ENCODE measurements at places on chromosomes 2 and 18.

DNA sequence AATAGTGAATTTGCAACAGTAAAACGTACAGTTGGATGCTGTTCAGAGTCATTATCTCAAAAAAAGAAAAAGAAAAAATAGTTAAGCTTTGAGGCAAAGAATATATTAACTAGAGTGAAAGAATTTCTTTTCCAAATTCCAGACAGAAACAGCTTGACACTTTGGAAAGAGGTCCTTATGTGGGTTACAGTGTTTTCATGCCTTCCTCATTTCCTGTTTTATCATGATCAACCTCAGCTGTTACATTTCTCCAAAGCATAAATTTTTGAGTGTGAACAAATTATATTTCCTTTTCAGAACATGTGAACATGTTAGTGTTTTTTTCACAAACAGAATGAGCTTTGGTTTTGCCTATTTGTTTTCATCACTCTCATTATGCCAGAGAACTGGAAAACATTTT lies 13.6 kb downstream of the FRZB start:
- DNase-seq = no peak

DNA sequence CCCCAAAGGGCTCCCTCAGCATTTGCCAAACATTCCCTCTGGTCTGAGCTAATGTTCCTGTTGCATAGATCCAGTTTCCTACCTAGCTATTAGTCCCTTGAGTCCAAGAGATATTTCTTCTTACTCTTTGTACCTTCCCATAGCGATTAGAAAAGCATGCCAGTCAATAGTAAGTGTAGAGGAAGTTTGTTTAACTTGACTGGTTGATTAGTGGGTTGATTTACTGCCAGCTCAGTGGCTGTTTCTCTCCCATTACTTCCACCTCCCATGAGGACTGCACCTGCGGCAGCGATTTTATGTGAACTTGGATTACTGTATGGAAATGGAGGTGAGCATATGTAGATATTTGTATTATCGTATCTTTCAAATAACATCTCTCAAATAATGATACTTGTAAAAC lies 1748.4 kb upstream of the CELF4 start:
- no peak for DNase-seq

- no peak for DNase-seq
Measured at GRCh38 chr2:239351687-239352086, 49.1 kb downstream of the HDAC4 start.

DNA sequence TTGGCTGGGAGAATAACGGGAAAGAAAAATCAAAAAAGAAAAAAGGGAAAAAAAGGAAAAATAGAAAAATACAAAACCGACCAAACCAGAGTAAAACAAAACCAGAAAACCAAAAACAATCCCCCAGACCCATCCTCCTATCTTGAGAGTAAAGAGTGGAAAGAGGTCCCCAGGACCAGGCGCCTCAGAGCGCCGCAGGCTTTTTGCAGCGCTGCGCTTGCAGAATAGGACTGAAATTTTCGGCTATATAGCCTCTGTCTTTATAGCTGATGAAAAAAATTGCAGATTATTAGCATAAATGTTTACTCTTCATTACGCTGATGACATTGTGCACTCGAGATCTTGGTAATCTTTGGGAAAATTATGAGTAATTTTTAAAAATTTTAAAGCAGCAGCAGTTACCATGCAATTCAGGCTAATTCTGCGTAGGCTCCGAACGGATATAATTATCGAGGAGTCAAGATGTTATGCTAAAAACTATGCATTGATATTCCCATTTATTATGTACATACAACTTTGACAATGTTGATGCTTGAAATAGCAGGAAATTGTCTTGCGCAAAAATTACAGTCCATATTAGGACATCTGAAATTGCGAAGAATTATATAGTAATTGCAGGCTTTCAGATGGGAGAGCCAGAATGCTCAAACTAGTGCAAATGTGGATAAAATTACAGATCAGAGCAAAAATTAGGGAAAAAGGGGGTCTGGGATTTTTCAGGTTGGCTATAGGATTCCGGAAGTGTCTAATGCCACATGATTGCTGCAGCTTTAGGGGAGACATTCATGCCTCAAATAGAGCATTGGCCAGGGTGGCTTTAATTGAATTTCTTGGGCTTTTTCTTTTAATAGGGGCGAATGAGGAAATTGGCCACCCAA lies 8.3 kb downstream of the DLX1 start:
- DNase-seq = no peak

GRCh38 chr2:46913471-46914381 lies 1.9 kb downstream of the MCFD2 start:
- no peak for DNase-seq

DNA sequence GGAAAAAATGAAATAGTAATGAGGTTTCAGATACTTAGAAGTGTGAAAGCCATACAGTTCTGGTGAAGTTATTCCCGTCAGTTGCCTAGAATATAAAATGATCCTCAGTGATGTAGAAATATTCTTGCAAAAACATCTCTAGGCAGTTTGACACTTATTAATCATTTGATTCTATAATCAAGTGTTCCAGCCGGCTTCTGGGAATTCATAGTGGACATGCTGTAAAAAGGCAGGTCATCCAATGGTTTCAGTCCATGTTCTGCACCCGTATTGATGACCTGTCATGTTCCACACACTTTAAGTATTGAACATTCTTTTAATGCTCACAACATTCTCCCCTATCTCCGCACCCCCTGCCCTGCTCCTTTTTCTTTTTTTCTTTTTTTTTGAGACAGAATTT lies 19.8 kb downstream of the ARPC2 start:
- DNase-seq = no peak

- no peak for DNase-seq
Measured at GRCh38 chr18:23587220-23587642, 925 bp upstream of the NPC1 start.

GRCh38 chr18:12102136-12102842 lies 8.6 kb downstream of the ANKRD62 start:
- DNase-seq = no peak

DNA sequence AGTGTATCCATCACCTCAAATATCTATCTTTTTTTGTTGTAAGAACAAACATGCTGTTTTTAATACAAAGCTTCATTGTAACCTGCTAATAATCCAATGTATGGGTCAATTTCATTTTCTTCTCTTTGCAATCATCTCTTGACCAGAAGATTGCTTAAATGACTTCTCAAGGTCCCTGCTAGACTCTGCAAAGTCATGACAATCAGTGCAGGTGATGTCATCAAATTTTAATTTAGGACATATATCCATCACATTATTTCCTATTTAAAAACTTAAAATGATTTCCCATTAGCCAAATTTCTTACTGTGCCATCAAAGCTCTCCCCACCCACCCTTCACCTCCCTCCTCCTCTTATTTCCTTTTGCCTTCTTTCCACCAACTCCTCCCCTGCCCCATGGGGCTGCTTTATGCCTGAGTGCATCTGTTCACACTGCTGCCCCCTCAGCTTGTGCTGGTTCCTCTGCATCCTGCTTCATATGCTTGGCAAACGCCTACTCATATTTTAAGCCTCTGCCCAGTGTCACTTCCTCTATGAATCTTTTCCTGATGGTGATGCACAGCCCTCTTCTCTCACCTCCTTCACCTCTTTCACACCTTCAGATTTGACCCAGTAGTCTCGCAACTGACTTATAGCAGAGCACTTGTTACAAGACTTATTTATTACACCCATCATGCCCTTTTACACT lies 20.3 kb downstream of the PLEK start:
- DNase-seq = peak; percentile 66

DNA sequence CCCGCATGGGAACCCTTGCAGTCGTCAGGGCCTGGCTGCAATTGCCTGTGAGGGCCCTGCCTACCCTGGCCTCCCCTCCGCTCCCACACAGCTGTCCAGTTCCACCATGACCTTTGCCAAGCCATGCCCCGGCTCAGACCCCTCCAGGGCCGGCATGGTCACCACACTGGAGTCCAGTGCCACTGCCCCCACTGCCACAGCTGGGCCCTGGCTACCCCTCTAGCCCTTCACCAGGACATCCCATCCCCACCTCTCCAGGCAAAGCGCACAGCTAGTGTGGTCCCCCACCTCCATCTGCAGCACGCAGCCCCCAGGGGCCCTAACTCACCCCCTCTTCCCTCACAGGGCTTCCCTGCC lies 70.3 kb upstream of the SMAD7 start:
- no peak for DNase-seq

GRCh38 chr2:199922856-199923255 lies 11.8 kb downstream of the C2orf69 start:
- no peak for DNase-seq

GRCh38 chr2:20449501-20450200 lies 2.8 kb downstream of the RHOB start:
- no peak for DNase-seq

DNA sequence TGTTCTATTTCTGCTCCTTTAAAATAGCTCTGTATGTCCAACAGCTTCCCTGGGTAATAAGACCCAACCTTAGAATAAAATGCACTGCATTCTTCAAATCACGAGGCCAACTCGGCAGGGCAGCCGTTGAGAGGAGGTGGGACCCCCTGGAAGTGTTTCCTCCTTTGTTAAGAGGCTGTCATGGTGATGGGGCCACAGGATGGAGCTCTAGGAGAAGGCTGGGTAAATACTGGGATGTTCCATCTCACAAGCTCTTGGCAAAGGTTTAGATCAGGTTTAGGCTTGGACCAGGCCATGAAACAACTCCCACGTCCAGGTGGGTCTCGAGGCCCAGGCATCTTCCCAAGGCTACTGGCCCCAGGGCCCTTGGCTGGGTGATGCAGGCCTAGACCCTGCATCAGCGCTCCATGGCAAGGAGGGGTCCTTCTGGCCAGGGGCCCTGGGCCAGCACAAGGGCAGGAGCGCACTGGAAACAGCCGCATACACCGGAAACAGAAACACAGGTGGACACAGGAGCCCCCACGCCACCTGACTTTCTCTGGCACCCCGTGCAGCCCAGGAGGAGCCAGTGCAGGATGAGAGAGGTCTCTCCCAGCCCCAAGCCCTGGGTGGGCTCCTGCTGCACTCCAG lies 38.8 kb upstream of the OTOS start:
- no peak for DNase-seq

DNA sequence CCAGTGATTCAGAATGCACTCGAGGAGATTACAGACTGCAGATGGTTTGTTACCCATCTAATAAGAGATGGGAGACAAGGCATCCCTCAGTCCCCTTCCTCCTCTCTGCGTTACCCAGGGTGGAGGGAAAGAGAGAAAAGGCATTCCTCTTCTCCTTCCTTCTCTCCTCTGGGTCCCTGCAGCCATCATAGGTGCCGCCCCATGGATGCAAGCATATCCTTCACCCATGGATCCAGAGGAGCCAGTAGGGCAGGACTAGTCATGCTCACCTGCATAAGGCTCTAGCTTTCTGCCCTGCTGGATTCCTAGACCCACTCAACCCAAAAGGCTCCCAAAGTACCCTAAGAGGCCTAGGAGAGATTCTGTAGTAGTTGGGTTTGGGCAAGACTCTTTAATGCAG lies 20.4 kb downstream of the CMPK2 start:
- DNase-seq = no peak

DNA sequence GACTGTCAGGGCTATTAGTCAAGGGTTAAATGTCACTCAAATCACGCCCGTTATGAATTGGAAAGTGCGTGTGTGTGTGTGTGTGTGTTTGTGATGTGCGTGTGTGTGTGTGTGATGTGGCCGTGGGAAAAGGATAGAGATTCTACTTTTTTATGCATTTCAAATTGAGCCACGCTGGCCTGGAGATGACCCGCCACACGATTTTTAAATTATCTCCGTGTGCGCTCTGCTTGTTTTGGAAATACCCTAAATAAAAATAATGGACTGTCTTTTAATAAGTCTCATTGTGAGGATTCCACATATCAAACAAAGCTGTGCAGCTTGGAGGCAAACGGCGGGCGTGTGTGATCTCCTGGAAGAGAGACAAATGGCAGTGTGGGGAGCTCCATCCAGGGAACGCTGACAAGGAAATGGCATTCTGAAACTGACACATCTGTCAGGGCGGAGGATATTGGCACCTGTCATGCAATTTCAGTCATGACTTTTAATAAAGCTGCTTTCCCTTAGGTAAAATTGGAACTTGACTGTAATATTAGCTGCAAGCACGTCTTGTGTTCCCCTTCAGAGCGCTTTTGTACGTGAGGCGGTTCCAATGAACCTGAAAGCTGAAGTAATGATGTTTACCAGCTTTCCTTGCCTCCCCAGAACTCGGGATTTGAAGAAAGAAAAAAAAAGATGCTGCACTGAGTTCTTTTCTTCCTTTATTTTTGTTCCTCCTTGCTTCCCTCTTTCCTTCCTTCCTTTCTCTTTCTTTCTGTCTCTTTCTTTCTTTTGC lies 381.8 kb upstream of the SMIM21 start:
- no peak for DNase-seq

DNA sequence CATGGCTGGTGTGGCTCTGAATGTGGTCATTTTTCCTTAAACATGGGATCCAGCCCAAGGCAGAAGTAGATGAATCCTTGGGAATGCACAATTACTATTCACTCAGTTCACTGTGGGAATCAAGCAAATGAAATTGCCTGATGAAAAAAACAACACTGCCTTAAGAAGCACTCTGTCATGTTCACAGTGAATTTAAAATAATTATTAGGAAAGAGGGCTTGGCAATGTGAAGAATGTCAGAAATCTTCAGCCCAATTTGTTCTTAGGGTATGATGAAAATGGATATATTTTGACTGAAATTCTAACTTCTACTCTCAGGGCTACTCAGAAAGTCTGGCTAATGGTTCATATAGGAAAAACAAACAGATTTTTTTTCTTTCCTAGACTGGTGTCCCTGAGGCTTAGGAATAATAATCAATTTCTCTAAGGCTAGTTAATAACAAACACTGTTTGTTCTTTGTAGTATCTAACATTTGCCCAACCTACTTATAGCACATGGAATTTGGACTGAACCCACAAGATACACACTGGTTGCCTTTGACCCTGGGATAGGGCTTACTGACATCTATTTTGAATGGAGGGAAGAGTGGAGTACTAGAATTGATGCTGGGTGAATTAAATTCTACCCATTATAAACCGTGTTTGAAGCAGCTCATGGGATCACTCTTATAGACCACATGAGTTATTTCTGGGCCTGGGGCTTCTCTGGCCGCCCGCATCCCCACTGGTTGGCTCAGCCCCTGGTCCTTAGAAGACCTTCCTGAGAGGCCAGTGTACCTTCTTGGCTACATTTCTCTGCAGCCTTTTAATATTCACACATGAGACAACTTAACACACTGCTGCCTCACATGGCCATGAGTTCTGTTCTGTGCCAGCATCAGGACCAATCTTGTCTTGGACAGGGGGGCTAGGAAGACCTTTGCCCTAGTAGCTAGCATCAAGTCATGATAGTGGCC lies 8.3 kb upstream of the MRPL33 start:
- no peak for DNase-seq

Measured in CD4-positive, alpha-beta T cell treated with Interferon alpha-2 for 1 hour (primary cell).